Activated CD8-positive, alpha-beta memory T cell treated with anti-CD3 and anti-CD28 coated beads, Interleukin-2, amount 50 U/mL, for 48 hours (primary cell): ENCODE measurements at places on chromosomes 12 and 14.

GRCh38 chr12:41485203-41485602, 297.1 kb downstream of the PDZRN4 start:
- DNase-seq, result no peak

DNA sequence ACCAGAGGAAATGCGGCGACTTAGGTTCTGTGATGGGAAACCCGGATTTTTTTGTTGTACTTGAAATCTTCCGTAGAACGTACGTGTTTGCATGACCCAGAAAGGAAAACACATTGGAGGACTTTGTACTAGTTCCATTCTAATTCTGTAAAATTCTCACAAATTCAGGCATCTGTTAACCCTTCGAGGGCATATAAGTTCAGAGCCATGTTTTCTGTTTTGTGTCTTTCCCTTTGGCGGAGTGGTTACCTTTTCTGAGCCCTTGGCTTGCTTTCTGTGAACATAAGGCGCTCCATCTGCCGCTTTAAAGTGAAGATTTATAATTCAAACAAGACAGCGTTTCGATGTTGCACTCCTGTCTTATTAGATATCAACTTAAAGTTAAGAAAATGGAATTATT, 34.2 kb downstream of the BICD1 start:
- no peak for DNase-seq

- DNase-seq, result no peak
Observed at GRCh38 chr14:100032738-100033137, 32.5 kb upstream of the EVL start.

DNA sequence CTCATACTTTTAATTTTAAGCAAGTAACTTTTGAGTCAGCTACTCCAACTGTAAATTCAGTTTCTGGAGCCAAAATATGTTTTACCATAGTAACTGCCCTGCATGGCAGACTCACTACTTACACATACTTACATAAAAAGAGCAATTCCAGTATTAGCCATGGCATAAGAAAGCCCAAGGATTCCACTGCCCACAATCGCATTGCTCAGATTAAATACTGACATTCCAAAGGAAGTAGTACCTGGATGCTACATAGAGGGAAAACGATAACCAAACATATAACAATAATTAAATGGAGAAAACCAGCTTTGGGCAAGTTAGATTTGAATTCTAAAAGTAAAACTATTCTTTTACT, 2.2 kb downstream of the SLC38A2 start:
- DNase-seq, result no peak

- no peak for DNase-seq
Observed at GRCh38 chr12:10291030-10291429, 16.6 kb upstream of the KLRD1 start.

DNA sequence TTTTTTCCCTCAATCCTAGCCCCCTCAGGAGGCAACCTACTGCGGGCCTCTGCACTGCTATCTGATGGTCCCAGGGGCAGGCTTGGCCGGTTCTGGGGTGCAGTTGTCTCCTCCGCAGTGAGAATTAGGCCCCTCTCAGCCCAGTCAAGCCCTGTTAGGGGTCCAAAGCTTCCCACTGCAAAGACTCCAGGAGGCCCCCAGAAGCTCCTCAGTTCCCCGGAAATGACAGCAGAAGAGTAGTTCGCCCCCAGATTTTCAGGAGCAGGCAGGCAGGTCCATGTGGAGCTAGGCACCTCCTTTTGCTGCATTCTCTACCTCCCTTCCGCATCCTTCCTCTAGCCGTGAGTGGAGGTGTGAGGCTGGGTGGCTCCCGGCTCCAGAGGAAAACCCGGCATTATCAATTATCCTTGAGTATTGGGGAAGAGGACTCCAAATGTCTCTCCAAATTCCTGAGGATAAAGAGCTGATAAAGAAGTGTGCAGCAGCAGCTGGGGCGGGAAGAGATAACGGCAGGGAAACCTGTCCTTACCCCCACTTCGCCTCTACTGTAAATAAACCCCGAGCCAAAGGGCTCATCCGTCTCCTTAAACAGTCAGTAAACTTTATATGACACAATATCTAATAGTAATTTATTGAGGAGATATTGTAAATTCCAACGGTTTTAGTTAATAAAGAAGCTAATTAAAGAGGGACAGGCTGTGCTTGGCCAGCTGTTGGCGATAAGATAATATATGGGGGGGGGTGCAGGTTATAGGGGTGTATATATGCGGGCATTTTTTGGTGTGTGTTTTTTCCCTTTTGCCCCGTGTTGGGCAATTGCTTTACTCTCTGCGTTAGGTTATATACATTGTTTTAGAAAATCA, 641 bp upstream of the HOXC12 start:
- DNase-seq, result no peak
